ENCODE measurements at places on chromosomes 11 and 22.

DNA sequence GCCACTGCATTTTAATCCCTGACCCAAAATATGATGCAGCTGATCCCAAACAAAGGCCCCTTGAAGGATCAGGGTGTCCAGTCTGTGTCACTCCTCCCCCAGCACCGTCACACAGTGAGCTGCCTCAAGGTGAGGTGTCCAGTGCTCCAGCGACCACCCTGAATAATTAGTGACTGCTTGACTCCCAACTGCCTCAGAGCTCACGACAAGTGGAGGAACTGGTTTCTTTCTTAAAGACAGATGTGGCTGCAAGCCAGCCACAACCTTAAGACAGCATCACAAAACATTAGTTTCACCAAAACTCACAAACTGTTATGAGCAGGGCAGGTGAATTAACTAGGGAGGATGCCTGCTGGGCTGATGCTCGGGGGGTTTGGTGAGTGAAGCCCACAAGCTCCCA is 74.6 kb downstream of the PIWIL3 start:
- no peak for DNase-seq

GRCh38 chr11:100785148-100785983 is 98.3 kb downstream of the ARHGAP42 start:
- no peak for DNase-seq

- DNase-seq, result no peak
Observed at GRCh38 chr22:37632174-37633088, 7.0 kb upstream of the SH3BP1 start.

DNA sequence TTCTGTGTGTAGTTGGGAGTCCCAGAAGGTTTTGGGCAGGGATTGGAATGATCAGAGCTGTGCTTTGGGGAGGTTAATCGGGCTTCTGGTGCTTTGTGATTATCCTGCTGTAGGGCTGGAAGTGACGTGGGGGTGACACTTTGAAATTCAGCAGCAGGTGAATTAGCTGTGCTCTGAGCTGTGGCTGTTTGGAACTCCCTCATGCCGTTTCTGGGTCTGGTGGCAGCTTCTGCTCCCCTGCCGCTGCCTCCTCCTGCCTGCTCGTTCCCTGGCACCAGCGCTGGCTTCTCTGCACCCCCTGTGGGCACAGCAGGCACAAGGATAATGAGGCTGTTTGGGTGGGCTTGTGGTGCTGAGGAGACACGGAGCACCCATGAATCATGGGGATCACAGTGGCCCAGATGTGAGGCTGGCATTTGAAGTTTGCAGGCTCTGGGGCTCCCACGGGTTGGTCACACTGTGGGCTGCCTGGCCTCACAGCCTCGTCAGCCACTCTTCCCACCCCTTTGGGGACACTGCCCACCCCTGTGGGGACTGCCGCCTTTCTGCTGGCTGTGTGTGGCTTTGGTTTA is 49.7 kb downstream of the TBC1D22A start:
- no peak for DNase-seq

DNA sequence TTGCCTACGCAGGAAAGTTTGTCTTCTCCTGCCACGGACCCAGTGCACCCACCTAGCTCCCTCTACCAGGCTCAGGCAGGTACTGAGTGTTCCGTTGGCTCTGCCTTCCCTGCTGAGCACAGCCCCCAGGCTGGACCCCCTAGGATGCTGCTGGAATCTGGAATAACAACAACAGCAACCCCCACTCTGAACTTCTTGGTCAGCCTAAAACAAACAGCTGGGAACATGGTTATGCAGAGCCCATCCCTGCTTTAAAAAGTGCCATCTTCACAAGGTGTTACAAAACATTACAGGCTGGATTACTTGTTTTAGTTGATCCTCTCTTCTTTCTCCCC is 1.8 kb downstream of the OPCML start:
- no peak for DNase-seq

GRCh38 chr11:99911116-99911515 is 776.0 kb upstream of the ARHGAP42 start:
- DNase-seq, result no peak

- DNase-seq, result no peak
Observed at GRCh38 chr22:25688627-25689026, 53.4 kb upstream of the MYO18B start.

DNA sequence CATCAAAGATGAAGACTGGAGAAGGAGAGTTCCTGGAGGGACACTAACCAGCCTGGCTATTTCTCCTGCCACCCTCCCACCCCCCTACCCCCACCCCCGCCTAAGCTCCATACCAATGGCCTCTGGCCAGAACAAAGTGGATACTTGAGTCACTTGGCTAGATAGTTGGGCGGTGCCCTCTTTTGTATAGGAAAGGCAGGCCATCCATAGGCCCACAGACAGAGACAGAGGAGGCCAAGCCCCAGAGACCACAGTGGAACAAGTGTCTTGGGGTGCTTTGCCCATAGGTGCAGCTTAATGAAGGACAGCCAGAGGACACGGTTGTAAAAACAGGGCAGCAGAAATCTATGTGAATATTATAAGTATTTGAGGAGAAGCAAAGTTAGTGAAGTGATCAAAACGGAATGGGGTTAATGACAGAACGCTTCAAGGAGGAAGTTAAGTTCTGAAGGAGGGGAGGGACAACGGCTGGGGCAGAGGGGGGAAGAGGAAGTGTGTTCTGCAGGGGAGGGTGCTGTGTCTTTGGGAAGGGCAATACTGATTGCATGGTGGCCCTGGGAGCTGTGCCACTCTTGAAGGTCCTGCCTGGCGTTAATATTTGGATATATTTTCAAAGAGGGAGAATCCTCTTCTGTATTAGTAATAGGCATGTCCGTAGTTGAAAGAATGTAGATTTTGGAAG is 32.7 kb downstream of the FLI1 start:
- no peak for DNase-seq

- no peak for DNase-seq
Observed at GRCh38 chr11:64916040-64916774, 802 bp downstream of the ATG2A start.

- no peak for DNase-seq
Observed at GRCh38 chr11:1167256-1167655, 9.5 kb downstream of the MUC5AC start.

DNA sequence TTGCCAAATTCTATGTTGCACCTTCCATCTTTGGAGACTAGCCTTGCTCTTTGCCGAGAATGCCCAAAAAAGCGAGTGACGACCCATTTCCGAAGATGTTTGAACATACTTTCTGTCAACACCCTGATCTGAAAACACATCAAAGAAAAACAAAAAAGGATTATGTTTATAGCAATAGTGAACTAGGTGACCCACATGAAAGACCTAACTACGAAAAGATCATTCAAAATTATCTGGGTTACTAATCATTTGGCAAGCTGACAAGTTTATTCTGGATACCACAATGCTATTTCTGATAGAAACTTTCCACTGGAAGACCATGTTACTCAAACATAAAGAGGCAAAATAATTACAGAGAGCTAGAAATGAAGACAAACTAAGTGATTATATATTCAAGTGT is 27.0 kb downstream of the KCNJ1 start:
- DNase-seq, result no peak

All from activated T-cell treated with anti-CD3 and anti-CD28 coated beads for 24 hours (primary cell).